HCEC 1CT (cell line): ENCODE measurements at places on chromosomes 12 and 14.

DNA sequence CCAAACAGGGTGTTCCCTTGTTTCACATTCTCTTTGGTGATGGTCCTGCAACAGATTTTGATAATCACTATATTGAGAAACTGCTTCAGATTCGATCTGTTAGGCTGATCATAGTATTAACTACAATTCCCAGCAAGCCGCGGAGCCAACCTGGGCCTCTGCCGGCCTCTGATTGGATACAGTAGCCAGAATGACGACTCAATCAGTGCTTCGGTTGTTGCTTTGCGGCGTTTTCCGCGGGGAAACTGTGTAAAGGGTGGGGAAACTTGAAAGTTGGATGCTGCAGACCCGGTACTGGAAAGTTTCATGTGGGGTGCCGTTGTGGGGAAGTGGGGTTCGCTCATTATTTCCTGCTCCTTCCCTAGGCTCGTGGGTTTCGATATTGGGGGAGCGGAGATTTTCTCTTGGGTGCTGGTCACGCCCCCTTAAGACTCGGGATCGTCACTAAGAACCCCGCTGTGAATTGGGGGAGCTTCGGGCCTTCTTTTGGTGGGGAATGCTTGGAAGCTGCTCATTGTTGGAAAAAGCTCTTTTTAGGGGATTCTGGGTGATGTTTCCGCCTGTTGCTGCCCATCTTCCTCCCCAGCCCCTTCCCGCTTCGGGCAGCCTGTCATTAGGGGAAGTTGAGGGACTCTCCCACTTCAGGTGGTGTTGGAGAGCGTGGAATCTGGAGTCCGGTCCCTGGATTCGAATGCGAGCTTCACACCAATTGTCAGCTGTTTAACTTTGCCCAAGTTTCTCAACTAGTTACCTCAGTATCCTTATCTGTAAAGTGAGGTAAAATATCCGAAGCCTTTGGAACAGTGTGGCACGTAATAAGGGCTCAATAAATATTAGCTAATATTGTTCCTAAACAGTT lies at the start of gene RAD51B:
TSS of gene RAD51B (plus strand) at position 217 of the 859 bp plus-strand sequence.
- peak; percentile 80 for DNase-seq

DNA sequence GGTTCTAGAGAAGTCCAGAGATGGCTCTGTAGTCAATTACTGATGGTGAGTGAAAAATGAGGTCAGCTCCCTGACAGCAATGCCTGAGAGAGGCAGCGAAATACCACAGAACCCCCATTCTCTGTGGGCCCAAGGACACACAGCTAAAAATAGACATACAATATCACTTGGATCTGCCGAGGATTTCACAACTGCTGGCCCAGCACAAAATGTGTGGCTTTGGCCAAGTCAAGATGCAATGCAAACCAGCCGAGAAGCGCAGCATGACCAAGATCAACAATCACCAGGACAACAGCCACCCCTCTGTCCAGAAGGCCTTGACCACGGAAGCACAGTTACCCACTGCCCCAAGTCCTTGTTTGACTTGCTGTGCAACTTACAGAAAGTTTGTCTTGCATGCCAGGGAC lies 52.2 kb downstream of the CKAP4 start:
- no peak for DNase-seq

GRCh38 chr12:111033281-111034082 lies 113.1 kb upstream of the MYL2 start:
- no peak for DNase-seq

DNA sequence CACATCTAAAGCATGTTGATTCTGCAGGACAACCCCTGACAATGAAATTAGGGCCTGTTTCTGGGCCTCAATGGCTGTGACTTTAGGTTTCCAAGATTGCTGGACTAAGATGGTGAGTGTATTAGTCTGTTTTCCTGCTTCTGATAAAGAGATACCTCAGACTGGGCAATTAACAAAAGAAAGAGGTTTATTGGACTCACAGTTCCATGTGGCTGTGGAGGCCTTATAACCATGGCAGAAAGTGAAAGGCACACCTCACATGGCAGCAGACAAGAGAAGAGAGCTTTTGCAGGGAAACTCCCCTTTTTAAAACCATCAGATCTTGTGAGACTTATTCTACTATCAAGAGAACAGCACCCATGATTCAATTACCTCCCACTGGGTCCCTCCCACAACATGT lies 10.6 kb downstream of the IL22 start:
- DNase-seq = no peak

GRCh38 chr12:112163056-112163455 lies 37.7 kb downstream of the TRAFD1 start:
- no peak for DNase-seq
